ENCODE measurements at places on chromosomes 11 and 22. TPM values are rescaled to one million over a fixed set of nuclear protein-coding genes. Genes with fewer than 3 reads are reported as not detected.

The PATE4 gene
- total RNA-seq: not detected

The USP2 gene
- total RNA-seq: 0.77 TPM

The SCT gene
- total RNA-seq: not detected

The VSIG2 gene
- not detected for total RNA-seq

The ARHGAP8 gene
- 1.1 TPM for total RNA-seq

The GLYATL2 gene
- total RNA-seq: not detected

The SYT13 gene
- total RNA-seq: 6.5 TPM

The DPP3 gene
- 52.7 TPM for total RNA-seq

The PANX2 gene
- total RNA-seq: 5.6 TPM

The SLC22A8 gene
- not detected for total RNA-seq

The CRACR2B gene
- 6.3 TPM for total RNA-seq

The CEP164 gene
- 17.1 TPM for total RNA-seq

The MOGAT2 gene
- not detected for total RNA-seq

The SLC43A3 gene
- total RNA-seq: 0.82 TPM

Measured in A549 treated with Hydrocortisone at 1 μM for 4 hours (cell line).